ENCODE measurements at places on chromosomes 2 and 18.
A peak's percentile ranks its signal among the peaks of the same experiment; 100 is the strongest.

DNA sequence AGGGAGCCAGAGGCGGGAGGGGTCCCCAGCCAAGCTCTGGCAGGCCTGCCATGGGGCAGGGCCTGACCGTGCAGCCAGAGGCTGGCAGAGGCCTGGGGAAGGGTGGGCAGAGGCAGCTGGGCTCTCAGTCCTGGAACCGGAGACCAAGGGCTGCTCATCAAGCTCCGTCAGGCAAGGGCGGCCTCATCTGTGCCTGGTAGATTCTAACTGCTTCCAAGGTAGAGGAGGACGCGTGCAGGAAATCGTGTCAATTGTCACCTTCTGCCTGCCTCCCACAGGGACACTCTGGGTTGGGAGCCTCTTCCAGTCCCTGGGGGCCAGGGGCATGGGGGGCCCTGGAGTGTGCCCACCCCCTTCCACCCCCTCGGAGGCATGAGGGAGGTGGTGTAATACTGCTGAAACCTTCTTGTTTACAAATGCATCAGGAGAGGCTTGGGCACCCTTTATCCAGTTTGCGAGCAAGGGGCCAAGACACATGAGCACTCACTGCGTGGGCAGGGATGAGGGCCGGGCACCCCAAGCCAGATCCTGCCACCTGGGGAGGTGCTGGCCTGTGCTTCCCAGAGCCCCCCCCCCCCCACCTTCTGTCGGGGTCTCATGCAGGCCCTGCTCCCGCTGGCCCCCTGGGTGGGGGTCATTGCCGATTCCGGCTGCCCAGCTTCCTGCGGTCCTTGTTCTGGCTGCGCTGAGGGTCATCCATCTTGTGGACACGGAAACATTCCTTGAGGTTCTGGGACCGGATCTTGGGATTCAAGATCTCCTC, 9.0 kb downstream of the SNORC start:
- no peak for DNase-seq

DNA sequence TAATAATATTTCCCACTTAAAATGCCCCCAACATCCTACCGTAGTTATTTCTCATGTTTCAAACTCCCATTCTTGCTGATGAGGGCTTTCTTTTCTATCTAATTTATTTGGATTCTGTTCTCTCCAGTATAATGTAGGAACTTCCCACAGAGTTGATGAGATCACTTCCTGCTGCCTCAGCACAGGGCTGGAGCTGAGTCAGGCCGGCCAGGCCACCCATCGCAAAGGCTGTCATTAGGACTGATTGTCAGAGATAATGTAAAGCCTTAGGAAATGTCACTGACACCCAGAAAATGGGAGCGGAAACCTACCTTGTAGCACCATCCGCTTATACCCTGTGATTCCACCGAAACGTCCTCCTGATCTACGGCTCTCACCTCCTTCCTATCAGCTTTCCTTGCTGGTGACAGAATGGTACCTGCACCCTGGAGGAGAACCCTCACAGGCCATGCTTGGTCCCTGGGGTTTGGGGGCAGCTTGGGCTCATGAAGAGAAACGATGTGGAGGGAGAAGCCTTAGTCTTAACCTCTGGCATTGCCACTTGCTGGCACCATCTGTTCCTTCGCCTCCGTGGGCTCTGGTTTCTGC, 672.8 kb upstream of the ID2 start:
- no peak for DNase-seq

GRCh38 chr2:9638532-9638931, 7.7 kb upstream of the YWHAQ start:
- DNase-seq, result peak; percentile 83

GRCh38 chr2:237235383-237236095, 149.8 kb downstream of the COPS8 start:
- no peak for DNase-seq

- DNase-seq, result no peak
Measured at GRCh38 chr18:68449292-68449691, 265.6 kb downstream of the TMX3 start.

- no peak for DNase-seq
Measured at GRCh38 chr2:20150806-20151571, 73.9 kb downstream of the SDC1 start.

DNA sequence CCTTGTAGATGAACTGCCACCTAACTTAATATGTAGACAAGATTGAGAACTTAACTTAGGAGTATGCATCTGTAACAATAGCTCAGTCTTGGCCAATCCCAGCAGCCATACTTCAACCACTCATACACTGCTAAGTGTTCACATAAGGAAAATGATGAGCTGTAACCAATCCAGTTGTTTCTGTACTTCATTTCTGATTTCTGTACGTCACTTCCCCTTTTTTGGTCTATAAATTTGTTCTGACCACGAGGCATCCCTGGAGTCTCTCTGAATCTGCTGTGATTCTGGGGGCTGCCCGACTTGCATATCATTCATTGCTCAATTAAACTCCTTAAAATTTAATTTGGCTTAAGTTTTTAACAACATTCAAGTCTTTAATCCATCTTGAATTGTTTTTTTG, 6.4 kb downstream of the SH3YL1 start:
- DNase-seq, result no peak

DNA sequence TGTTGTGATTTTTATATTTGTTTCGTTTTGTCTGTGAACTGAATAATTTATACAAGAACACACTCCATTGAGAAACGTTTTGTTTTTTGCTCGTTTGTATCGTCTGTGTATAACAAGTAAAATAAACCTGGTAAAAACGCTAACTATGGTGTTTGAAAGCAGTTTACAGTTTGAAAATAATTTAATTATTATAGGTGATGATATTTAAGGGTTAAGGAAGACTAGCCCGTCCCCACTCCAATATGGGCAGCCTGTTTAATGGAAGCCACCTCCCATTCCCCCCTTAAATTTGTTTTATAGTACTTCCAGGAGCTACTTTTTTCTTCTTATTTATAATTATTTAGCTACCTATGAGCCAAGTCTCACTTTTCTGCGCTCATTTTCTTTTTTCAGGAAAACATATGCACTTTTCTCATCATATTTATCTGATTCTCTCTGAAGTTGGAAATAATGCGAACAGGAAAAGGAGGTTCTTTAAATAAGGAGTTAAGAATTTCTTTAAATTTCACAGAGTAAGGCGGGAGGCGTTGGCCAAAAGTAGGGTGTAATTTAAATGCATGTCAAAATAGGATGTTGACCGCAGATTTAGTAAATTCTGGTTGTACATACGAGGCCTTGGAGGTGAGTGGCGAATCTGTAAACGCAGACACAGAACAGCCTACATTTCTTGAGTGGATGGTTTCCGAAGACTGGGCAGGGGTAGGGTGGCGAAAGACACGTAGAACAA, 9.8 kb downstream of the TBR1 start:
- no peak for DNase-seq

All from posterior cingulate gyrus (tissue), 11 donors.